ENCODE measurements at places on chromosomes 5 and 9. TPM values are rescaled to one million over a fixed set of nuclear protein-coding genes. Genes with fewer than 3 reads are reported as not detected.

DNA sequence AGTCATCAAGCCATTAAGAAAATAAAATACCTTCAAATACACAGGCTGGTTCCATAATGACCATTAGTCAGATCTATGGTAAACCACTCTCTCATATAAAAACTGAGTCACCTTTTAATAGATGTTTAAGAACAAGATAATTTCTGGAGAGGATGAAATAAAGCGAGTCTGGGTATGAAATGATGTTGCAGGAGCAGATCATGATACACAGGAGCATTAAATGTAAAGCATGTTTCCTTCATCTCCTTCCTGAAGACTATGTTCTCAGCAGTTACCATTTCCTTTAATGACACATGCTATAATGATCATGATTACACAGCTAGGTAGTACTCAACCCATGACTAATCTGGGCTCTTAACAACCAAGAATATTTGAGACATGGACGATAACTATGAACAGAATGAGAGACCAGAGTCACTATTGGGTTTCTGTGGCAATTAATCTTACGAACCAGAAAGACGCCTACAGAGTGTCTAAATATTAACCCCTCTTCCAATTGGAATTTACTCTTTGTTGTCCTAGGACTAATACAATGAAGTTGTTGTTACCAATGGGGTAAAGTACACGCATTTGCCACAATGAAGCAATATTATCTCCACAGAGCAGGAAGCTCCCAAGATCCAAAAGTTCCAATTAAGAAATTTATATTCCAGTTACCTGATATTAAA is 105.6 kb downstream of the NR6A1 start:
- H3K4me1 ChIP-seq: peaks cover 16% of the 10 kb centered on the region
- H3K36me3 ChIP-seq: no peaks in the 10 kb centered on the region
- no peak overlapping the region for H3K27ac ChIP-seq
- DNase-seq: no peak

DNA sequence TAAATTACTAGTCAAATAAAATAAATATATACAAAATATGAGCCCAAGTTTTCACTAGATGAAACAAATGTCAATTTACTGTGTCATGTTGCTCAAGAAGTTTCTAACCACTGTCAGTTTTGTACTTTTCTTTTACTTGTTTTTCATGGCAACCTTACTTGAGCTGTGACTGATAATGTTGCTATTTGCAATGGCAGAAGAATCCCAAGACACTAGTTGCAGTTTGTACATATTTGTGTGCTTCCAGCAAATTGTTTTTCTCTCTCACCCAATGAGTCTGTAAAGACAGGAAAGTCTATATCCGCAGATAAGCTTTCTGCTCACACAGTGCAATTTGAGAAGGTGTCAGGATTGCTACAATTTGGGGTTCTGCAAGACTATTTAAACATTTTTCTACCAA is 338.6 kb upstream of the PCSK5 start:
- H3K27me3 ChIP-seq: no peaks in the 10 kb centered on the region
- no peaks in the 10 kb centered on the region for H3K4me1 ChIP-seq
- H3K4me3 ChIP-seq: no peak overlapping the region

GRCh38 chr9:132410642-132411041 is 631 bp downstream of the CFAP77 start:
- H3K4me1 ChIP-seq: peaks cover 15% of the 10 kb centered on the region
- H3K4me3 ChIP-seq: peak overlapping the region; percentile 41
- no peak for DNase-seq
- no peak overlapping the region for H3K27ac ChIP-seq
- no peaks in the 10 kb centered on the region for H3K36me3 ChIP-seq

DNA sequence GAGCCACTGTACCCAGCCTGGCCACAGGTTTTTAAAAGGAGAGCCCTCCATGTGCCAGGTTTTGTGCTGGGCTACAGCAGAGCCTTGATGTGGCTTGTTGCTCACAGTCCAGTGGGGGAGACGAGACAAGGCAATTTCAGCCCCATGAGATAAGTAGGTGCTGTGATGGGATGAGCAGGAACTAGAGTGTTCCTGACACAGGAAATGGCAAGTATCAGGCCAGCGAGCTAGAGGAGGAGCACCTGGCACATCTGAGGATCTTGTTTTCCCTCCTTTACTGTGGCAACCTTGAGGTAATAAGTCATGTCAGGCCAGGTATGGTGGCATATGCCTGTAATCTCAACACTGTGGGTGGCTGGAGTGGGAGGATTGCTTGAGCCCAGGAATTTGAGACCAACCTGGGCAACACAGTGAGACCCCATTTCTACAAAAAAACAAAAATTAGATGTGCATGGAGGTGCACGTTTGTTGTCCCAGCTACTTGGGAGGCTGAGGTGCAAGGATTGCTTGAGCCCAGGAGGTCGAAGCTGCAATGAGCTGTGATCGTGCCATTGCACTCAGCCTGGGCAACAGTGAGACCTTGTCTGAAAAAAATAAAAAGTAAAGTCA is 3.8 kb upstream of the ZDHHC12 start:
- no peaks in the 10 kb centered on the region for H3K27me3 ChIP-seq
- H3K4me3 ChIP-seq: no peak overlapping the region
- H3K27ac ChIP-seq: no peak overlapping the region
- peaks cover 31% of the 10 kb centered on the region for H3K36me3 ChIP-seq

DNA sequence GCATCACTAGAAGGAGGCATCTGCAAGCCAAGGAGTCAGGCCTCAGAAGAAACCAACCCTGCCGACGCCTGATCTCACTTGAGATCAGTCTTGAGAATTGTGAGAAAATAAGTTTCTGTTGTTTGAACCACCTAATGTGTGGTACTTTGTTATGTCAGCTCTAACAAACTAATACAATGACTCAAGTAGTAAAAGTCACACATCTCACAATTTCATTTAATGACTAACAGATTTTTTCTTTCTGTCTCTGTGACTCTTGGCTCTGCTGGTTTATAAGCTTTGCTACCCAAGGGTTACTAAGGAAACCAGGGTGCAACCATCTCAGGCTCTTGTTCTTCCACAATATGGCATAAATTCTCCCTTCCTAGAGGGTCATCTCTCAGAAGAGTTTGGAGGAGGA is 315.8 kb upstream of the GRAMD2B start:
- no peaks in the 10 kb centered on the region for H3K27me3 ChIP-seq
- H3K4me1 ChIP-seq: no peaks in the 10 kb centered on the region
- H3K27ac ChIP-seq: no peak overlapping the region
- no peaks in the 10 kb centered on the region for H3K36me3 ChIP-seq
- DNase-seq: no peak

DNA sequence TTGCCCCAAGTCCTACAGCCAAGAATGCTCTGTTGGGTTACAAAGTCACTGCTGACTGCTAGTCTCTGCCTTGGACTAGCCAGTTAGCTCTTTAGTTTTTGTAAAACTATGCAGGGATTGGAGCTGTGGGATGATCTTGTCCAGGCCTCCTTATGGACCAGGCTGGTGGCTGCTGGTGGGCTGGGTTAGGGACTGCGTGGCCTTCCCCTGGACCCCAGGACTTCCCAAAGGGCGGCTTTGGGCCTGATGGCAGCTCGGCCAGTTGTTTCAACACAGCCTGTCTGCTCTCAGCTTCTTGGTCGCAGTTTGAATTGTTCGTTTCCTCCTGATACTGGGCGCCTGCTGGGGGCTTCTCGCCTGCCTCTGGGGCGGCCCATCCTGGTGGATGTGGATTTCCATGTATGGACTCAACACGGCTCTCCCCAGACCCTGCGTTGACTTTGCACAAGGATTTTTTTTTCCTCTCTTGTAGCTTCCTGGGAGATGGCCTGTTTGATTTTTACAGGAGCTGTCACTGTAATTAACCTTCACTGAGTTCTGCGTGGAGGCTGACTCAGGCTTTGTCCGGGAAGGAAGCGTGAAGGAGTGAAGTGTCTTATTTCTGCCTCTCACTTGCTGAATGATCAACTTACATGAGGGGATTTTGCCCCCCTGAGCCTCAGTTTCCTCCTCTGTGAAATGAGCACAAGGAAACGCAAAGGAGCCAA is 91.9 kb upstream of the NEURL1B start:
- DNase-seq: no peak
- H3K36me3 ChIP-seq: no peaks in the 10 kb centered on the region
- no peak overlapping the region for H3K27ac ChIP-seq
- H3K4me3 ChIP-seq: no peak overlapping the region
- H3K27me3 ChIP-seq: no peaks in the 10 kb centered on the region

The ZBTB34 gene
- total RNA-seq: 14.1 TPM

The GDA gene
- 0.08 TPM for total RNA-seq

- no peak overlapping the region for H3K4me3 ChIP-seq
- no peaks in the 10 kb centered on the region for H3K27me3 ChIP-seq
- H3K4me1 ChIP-seq: no peaks in the 10 kb centered on the region
- no peaks in the 10 kb centered on the region for H3K36me3 ChIP-seq
- no peak overlapping the region for H3K27ac ChIP-seq
Measured at GRCh38 chr9:125732562-125732961, 14.6 kb upstream of the PBX3 start.

DNA sequence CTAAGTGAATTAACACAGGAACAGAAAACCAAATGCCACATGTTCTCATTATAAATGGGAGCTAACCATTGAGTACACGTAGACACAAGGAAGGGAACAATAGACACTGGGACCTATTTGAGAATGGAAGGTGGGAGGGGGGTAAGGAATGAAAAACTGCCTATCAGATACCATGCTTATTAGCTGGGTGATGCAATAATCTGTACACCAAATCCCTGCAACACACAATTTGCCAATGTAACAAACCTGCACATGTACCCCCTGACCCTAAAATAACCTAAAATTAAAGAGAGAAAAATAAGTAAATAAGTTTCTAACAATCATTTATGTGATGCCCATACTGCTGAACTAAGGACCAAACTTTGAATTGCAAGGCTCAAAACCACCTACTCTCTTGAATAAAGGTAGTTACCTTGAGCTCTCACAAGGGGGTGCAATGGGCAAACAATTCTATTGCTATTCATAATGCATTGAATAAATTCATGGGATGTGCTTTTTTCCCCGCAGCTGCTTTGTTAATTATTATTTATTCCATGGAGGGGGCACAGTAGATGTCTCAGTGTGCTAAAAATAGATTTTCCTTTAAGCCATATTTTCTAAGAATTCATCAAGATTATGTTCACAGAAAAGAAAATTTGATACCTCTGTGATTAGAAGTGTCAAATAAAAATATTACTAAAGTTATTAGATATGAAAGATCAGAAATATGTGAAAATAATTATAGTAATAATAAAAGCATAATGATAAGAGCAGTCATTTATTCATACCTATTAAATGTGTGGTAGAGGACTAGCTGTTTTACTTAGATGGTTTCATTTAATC is 76.2 kb upstream of the PTPN3 start:
- no peak overlapping the region for H3K4me3 ChIP-seq
- no peaks in the 10 kb centered on the region for H3K4me1 ChIP-seq
- no peaks in the 10 kb centered on the region for H3K36me3 ChIP-seq
- DNase-seq: peak; percentile 55
- no peaks in the 10 kb centered on the region for H3K27me3 ChIP-seq
- no peak overlapping the region for H3K27ac ChIP-seq

GRCh38 chr5:135437796-135438560 is 9.2 kb downstream of the DCANP1 start:
- H3K36me3 ChIP-seq: no peaks in the 10 kb centered on the region
- peaks cover 75% of the 10 kb centered on the region for H3K4me1 ChIP-seq
- H3K27me3 ChIP-seq: no peaks in the 10 kb centered on the region
- no peak overlapping the region for H3K4me3 ChIP-seq
- H3K27ac ChIP-seq: peak overlapping the region; percentile 39

The LECT2 gene
- not detected for total RNA-seq

DNA sequence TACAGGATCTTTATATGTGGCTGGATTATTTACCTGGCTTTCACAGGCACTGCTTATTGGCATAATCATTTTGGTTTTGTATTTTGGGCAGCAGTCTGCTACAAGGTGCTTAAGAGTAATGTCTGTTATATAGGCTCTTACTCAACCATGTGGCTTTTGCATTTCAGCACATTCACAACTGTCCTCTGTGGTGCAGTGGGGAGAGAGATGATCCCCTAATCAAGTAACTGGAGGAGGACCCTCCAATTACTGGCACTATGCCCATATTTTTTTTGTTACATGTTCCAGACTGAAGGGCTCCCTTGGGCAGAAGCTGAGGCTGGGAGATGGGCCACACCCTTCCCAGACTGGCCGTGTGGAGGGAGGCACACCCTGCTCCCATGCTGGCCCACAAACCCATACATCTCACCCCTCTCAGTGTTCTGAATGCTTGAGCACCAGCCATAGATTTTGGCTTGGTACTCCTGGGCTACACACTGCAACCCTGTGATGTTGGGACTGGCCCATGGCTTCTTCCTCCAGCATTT is 173.5 kb downstream of the FAM174A start:
- H3K4me1 ChIP-seq: no peaks in the 10 kb centered on the region
- no peaks in the 10 kb centered on the region for H3K27me3 ChIP-seq
- no peaks in the 10 kb centered on the region for H3K36me3 ChIP-seq
- DNase-seq: no peak
- no peak overlapping the region for H3K4me3 ChIP-seq
- H3K27ac ChIP-seq: no peak overlapping the region

DNA sequence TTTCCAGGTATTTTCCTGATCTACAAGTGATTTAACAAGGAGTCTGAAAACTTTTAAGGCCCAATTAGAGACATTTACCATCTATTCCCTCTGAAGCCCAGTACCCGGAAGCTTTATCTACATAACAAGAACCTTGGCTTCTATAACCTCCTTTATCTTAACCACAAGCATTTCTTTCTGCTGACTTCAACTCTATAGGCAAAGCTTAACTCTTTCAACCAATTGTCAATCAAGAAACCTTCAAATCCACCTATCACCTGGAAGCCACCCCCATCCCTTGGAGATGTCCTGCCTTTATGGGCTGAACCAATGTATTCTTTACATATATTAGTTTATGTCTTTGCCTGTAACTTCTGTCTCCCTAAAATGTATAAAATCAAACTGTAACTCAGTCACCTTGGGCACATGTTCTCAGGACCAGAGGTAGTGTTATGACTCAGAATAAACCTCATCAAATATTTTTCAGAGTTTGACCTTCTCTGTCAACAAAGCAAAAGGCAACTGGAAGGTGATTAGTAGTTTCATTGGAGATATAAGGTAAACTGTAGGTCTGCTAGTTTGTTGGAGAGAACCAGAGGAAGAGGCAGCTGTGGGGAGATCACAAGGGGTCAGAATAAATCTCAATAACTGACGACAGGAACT is 13.0 kb upstream of the RIMOC1 start:
- peaks cover 9% of the 10 kb centered on the region for H3K27me3 ChIP-seq
- no peaks in the 10 kb centered on the region for H3K4me1 ChIP-seq
- no peak overlapping the region for H3K27ac ChIP-seq
- H3K4me3 ChIP-seq: no peak overlapping the region

Data from left lung (tissue), 14 donors.